ENCODE measurements at places on chromosomes 6 and 20.

DNA sequence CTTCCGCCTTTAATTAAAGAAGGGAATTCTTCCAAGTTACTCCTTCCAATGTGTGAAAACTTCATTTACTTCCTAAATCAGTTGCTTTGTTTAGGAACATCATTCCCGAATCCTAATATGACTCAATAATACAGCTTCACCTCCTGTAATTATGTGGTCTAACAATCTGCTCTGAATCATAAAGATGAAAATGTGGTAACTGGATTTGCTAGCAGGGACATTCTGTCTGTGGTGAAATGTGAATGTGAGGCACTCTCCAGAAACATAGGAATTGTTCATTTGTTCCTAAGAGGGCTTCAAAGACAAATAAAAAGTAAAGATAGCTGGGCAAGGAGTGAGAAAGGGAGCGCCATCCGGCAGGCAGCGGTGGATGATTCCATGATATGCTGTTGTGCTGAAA, 678.1 kb downstream of the KIF16B start:
- no peak for DNase-seq

DNA sequence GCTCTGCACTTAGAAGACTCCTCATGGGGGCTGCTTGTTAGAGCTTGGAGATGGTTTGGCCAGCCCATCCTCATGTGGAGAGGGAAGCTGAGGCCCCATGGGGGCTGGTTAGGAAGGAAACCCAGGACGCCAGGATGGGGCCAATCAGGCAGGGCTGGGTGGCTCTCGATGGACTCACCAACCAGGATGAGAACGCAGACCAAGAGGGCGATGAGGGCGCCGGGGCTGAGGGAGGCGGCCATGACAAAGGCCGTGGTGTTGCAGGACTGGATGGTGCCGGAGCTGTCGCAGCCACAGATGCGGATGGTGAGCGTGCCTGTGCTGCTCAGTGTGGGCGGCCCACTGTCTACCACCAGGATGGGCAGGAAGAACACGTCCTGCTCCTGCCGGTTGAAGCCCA, 59.7 kb downstream of the CD40 start:
- no peak for DNase-seq

GRCh38 chr6:136582711-136583471, 32.7 kb upstream of the MAP7 start:
- DNase-seq: no peak

GRCh38 chr6:3290149-3290930, 31.6 kb downstream of the PSMG4 start:
- DNase-seq: no peak

DNA sequence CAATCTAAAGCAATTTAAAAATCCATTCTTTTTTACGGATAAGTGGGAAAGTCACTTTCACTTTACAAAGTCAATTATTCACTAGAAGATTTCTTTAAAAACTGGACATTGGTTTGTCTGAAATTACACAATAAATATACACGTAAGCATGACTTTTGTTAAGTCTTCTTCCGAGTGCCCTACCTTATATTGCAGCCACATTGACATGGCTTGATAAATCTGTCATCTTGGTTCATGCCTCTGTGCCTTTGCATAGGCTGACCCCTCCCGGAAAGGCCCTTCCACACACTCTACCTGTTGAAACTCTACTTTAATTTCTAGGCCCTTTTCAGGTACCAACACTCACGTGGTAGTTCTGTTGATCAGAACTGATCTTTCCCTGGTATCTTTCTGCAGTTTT, 104.1 kb downstream of the SH3BGRL2 start:
- DNase-seq: no peak

- DNase-seq: no peak
These were observed 30.6 kb downstream of the SHLD1 start for GRCh38 chr20:5780846-5781217.

DNA sequence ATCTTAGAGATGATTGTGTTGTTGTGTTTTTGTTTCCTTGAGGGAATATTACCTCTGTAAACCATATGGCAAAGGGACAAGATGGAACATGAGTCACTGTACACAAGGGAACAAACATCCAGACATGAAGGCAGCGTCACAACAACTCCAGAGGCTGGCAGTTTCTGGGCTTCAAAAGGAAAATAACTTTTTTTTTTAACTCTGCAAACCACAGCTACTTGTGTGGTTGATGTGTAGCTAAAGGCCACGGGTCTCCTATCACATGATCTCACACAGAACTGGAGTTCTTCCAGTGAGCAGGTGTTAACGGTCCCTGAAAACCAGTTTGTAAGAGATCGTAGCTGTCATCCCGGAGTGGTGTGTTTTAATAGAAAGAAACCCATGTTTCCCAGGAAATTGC, 33.2 kb upstream of the HBS1L start:
- peak; percentile 44 for DNase-seq

DNA sequence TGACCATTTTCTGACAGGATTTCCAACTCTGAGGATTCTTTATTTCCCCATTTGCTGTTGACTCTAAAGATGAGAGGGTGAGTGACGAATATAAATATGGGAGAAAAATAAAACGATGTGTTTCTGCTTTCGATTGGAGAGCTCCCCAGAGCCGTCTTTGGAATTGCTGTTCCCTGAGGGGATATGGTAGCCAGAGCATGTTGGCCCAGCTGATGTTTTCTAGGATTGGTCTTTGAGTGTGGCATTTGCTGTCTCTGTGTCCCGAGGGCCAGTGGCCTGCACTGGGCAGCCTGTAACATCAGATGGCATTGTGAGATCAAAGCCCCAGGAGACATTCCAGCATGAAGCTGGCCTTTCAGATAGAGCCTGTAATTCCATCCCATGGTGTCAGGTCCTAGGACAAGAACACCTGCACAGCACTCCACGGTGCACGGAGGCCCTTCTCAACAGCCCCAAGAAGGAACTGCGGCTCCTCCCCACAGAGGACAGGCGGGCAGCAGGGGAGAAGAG, 26.7 kb downstream of the PKIG start:
- no peak for DNase-seq

- no peak for DNase-seq
These were observed 76.8 kb upstream of the POPDC3 start for GRCh38 chr6:105256619-105257018.

DNA sequence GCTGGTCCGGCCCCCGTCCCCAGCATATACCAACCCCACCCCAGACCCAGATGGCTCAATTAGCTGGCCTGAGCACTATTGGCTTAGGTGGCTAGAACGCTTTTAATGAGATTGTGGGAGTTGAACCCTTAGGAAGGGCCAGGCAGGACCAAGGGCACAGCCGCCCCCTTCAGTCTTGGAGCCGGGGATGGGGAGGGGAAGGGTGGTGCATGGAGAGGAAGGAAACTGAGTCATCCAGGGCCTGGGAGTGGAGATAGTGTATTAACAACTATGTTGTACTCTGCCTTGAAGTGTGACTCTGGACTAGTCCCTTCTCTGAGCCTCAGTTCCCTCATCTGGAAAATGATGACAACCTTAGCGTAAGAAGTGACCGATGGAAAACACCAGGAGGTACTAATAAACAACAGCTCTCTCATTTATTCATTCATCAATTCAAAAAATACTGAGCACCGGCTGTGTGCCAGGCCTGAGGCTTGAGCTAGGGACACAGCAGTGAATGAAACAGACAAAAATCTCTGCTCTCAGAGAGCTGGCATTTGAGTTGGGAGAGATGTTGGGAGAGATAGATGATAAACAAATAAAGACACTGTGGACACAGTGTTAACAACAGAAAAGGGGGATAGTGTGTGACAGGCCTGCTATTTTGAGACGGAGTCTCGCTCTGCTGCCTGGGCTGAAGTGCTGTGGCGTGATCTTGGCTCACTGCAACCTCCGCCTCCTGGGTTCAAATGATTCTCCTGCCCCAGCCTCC, 11.5 kb downstream of the PEDS1 start:
- no peak for DNase-seq

DNA sequence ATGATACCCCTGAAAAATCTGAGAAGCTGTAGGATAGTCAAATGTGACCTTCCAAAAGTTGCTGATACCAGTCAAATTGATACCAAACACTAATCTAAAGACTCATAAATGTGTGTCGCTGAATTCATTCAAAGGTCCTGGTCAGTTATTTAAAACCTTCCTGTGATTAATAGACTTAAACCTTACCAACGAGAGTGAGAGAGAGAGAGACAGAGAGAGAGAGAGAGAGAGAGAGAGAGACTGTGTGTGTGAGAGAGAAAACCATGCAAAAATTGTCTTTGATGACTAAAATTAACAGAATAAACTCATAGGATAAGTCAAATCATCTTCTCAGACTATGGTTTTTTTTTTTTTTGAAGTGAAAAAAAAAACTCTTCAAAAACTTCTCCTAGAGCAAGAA, 370.9 kb upstream of the HS3ST5 start:
- no peak for DNase-seq

DNA sequence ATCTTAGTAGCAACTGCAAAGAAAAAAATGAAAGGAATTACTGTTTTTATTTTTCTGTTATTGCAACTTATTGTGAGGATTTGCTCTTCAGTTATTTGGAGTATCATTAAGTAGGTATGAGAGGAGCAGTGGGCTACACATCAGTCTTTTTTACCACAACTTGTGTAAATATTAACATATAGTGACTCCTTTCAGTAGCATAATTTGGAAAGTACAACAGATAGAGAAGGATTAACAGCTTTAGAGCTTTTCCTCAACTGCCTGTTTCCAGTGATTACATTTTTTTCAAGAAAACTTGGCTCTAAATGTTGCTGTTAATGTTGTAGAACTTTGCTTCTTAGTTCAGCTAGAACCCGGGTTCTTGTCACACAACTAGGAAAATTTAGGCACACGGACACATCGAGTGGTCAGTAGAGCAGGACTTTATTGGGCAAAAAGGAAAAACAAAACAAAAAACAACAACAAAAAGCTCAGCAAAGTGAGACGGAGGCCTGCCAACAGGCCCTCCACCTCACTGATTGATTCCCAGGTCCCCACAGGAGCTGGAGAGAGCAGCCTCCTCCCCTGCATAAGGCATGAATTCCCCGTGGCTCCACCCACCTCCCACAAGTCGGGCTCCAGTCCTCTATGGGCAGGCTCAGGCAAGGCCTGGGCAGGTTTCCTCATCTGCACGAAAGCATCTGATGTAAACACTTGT, 75.1 kb downstream of the ADGRG6 start:
- DNase-seq: no peak

GRCh38 chr6:125850361-125850760, 59.6 kb downstream of the NCOA7 start:
- no peak for DNase-seq

DNA sequence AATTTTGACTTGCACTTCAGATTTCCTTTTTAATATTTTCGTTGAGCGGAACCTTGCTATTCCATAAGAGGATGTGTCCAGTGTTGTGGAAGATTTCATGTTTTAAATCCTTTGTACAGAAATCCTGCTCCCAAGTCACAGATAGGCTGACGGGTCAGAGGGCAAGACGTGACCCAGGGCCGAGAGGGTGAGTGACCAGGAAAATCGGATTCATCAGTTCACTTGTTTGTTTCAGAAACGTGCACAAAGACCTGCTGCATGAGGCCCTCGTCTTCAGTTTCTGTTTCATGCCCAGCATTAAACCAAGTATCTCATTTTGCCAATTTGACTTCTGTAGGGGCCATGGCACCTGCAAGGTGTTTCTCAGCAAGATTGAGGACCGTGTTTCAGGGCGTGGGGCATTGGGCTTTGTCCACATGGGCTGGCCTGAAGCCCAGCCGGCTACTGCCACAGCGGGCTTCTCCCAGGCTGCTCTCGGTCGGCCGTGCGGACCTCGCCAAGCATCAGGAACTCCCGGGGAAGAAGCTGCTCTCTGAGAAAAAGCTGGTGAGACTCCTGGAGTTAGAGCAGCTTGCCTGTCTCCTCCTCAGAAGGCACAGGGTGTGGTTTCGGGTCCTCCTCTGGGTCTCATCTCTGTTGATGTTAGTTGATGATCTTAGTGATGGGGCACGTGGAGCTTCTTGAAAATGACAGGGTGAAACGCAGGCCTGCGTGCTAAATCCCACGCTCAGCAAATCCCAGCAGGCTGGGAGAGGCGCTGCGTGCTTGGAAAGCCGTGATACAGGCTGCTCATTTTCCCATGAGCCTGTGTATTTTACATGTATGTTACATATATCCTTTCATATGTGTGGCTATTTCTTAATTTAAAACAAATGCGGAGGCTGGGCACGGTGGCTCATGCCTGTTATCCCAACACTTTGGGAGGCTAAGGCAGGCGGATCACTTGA, 10.5 kb downstream of the MTG2 start:
- DNase-seq: no peak

GRCh38 chr6:44932651-44933091, 395.5 kb upstream of the RUNX2 start:
- peak; percentile 40 for DNase-seq

- no peak for DNase-seq
These were observed 99.0 kb downstream of the JARID2 start for GRCh38 chr6:15344831-15345230.

GRCh38 chr6:170370416-170370815, 63.9 kb downstream of the FAM120B start:
- peak; percentile 15 for DNase-seq

DNA sequence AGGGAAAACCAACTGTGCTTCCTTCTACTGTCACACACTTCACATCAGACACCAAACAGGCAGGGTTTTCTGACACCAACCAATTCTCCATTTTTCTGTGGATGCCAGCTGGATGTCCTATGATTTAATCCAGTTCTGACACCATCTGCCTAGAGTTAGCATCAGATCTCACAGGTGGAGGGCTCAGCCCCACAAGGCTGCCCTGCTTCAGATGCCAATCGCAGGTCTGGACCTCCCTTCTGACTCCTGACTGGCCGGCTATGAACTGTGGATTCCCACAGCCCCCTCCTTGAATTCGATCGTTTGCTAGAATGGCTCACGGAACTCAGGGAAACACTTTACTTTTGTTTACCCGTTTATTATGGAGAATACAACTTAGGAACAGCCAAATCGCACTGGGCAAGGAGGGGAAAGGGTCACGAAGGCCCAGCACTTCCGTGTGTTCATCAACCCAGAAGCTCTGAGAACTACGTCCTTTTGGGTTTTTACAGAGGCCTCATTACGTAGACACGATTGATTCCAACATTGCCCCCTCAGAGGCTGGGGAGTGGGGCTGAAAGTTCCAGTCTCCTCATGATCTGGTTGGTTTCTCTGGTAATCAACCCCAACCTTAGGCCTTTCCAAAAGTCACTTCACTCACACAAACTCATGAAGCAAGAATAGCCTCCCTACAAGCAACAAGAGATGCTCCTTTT, 25.4 kb upstream of the MAS1 start:
- DNase-seq: no peak

GRCh38 chr6:73388800-73389512, 5.7 kb upstream of the DDX43 start:
- peak; percentile 64 for DNase-seq

- no peak for DNase-seq
These were observed 15.4 kb upstream of the SLPI start for GRCh38 chr20:45269754-45270270.

- no peak for DNase-seq
These were observed 39.1 kb downstream of the MDFI start for GRCh38 chr6:41677124-41677921.

- no peak for DNase-seq
These were observed 47.8 kb downstream of the JARID2 start for GRCh38 chr6:15293674-15294073.

DNA sequence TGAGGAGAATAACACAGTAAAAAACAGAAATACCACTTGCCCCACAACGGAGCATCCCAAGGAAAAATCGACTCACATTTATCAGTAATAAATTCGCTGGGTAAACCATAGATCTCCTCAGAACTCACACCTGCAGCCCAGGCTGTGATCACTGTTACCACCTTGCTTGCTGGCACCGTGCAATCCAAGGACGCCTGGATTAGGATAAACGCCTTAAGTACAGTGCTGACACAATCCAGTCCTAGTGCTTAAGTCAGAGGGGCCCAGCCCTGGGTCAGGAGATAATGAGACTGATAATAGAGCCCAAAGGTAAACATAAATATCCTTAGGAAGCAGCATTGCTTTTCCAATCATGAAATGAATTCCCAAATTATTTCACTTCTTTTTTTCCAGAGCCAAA, 62.5 kb downstream of the EPB41L2 start:
- DNase-seq: no peak

Measured in activated CD4-positive, alpha-beta T cell treated with anti-CD3 and anti-CD28 coated beads for 48 hours (primary cell).